HT-29 (cell line): ENCODE measurements at places on chromosomes 12 and 14.

DNA sequence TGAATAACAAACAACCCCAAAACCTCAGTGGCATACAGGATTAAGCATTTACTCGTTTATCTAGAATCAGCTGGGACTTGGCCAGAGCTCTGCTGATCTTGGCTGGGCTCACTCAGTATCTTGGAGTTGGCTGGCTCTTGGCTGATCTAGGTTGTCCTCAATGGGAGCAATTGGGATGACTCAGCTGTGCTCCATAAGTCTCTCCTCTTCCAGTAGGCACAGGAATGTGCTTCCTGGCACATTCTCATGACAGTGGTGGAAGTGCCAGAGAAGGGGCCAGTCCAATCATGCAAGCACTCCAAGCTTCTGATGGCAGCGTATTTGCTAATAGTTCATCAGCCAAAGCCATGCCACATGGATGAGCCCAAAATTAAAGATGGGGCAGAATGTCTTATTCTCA is 41.7 kb upstream of the ANO4 start:
- DNase-seq, result no peak

DNA sequence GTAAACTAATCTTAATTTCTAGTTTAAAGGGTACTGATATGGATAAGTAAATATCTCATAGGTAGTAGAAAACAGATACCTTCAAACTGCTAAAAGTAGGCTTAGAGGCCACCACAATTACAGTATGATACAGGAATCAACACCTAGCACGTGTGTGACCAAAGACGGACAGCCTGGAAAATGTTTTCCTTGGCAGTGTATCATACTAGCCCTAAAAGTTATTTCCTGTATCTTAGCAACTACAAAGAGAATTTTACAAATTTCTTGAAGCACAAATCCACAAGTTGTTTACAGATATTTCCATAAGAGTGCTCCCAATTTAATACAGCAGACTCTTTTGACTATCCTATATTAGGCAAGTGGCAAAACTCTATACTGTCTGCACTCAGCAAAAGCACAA is 106.0 kb downstream of the ITPR2 start:
- no peak for DNase-seq

- peak; percentile 13 for DNase-seq
Measured at GRCh38 chr14:77099425-77100167, 1.5 kb downstream of the CIPC start.

GRCh38 chr14:99773521-99774497 is 19.4 kb upstream of the EML1 start:
- no peak for DNase-seq

DNA sequence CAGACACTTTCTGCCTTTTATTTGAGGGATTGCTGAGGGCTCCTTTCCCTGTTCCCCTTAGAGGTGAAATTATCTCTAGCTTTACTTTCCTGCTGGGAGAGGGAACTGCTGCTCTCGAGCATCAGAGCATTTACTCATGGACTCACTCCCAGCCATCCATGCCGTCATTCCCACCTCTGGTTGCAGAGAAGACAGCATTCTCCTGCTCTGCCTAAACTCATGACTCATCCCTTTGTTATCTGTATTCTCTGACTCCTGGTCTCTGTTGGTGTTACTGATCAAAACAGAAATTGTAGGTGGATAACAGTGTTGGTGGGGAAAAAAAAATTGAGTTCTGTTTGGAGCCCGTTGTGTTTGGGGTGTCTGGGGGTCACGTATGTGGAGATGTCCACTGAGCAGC is 159.3 kb downstream of the TTC8 start:
- DNase-seq, result no peak

DNA sequence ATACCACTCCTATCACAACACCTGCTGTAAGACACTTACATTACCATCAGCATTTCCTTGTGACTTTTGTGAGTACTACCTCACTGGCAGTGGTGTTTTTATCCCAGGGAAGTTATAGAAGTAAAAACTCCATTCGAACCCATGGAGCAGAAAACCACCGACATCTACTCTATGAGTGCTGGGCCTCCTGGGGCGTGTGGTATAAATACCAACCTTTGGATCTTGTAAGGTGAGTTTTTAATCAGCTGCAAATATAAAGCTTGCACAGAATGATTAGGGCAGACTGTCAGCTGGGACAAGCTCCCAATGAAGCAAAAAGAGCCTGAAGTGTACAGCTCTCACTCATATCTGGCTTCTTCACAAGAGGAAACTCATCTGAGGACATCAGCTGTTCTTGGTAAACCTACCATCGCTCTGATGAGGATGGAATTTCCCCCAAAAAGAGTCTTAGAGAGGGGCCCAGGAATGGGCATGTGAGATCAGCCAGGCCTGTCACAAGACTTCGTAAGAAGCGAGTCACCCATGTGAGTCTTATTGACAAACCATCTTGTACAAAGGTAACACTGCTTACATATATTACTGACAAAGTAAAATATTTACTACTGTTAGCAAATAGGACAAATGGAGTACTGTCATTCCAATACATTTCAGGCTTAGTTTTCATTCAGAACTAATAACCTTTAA is 170.0 kb downstream of the SLC5A8 start:
- DNase-seq, result no peak
